Prostate gland (tissue), 2 donors: ENCODE measurements at places on chromosomes 3 and 15.

GRCh38 chr15:45026651-45027190 lies 3.7 kb downstream of the SORD start:
- DNase-seq: no peak

DNA sequence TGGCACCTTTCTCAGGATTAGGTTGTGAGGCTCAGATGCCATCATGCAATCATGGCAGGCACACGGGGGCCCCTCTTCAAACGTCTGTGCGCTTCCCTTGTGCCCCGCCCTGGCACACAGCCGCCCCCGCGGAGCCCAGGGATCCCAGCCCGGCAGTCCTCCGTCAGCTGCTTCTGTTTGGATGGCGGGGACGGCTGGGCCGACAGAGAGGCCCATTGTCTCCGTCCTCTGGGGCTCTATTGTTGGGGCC lies 849 bp upstream of the HDAC11 start:
- peak; percentile 21 for DNase-seq

DNA sequence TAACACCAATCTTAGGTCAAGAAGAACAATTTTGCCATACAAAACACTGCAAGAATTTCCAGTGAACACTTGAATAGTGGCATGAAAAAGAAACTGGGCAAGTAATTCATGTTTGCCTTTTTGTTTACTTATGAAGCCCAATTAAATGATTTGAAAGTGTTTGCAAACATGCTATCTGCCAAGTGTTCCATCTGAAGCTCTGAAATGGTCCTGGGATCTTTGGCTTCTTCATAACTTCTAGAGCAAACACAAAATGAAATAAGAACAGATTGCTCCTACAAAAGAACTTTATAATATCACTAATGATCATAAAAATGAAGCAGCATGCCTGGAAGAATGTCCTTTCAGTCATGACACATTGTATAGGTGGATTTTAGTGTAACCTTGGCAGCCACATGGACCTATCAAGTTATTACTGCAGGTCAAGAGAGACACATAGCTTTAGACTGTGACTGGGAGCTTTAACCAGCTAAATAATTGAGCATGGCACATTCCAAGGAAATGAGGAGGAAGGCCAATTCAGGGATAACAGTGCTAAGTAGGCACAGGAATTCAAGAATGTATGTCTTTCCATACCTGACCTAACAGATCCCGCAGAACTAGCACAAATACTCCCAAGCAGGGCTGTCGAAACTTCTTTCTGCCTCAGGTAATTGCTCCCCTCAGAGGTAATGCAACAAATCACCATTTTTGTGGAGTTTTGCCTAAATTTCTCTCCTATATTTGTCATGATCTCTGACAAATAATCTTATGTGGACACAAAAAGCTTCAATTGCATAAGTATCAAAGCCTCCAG lies 144.6 kb downstream of the DUT start:
- peak; percentile 42 for DNase-seq

DNA sequence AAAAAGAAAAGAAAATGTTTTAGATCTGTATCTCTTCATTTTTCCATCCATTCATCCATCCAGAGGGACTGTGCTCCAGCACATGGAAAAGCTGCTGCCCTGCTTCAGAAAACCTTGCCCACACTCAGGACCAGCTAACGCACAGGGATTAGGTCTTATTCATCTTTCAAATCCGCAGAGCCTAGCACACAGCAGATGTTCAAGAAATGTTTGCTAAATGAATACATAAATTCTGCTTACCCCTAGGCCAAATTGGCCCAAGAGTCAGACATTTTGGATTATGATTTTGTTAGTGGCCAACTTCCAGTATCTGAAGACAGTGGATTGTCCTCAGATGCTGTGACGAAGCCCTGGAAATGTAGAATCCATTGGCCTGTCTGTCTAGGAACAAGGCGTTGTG lies 71.4 kb downstream of the GHSR start:
- DNase-seq: no peak

DNA sequence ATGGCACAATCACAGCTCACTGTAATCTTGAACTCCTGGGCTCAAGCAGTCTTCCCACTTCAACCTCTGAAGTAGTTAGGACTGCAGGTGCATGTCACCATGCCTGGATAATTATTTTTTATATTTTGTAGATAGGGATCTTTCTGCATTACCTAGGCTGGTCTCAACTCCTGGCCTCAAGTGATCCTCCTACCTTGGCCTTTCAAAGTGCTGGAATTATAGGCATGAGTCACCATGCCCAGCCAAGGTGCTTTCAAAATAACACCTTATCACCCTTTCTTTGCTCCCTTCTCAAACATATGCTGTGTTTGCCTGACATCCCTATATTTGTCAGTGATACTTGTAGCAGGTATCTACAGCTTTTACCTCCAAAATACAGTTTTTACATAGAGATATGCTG lies 242.0 kb upstream of the ARRDC4 start:
- no peak for DNase-seq

DNA sequence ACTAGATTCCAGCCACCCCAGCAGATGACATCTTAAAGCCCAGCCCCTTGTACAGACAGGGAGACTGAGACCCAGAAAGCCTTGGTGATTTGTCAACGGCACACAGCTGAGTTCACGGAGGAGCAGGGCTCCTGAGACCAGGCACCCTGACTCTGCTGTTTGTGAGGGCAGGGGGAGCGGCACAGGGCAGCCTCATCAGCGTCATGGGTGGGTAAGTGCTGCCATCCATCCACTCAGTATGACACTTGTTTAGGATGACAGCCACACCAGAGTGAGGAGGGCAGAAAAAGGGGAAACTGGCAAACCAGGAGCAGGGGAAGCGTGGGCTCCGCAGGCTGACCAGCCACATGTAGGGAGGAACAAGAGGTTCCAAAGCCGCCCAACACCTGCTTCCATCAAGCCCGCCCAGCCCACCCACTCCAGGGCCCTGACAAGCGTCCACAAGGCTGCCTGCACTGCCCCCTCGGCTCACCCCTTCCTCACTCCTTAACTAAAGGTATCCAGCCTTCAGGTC lies 19.9 kb downstream of the RBPMS2 start:
- DNase-seq: no peak

- DNase-seq: no peak
Observed at GRCh38 chr3:52399593-52399992, 45.3 kb downstream of the SEMA3G start.

GRCh38 chr3:99960123-99960878 lies 142.6 kb downstream of the CMSS1 start:
- DNase-seq: no peak

DNA sequence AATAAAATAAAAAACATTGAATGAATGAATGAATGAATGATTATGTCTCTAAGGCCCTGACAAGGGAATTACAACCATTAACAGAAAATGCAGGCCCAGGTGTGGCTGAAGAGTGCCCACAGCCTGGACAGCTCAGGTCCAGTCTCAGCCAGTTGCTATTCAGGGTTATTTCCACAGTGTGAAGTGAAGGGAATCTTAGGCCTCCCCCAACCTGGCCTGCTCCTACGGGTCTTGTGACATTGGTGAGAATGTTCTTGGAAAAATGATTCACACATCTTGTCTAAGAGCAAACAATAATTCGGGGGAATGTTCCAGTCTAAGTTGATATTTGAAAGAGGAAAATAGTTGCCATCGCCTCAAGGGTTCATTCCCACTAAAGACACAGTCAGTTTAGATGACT lies 37.0 kb downstream of the MINDY4B start:
- DNase-seq: no peak

GRCh38 chr3:28841441-28841840 lies 439.4 kb upstream of the RBMS3 start:
- DNase-seq: no peak

DNA sequence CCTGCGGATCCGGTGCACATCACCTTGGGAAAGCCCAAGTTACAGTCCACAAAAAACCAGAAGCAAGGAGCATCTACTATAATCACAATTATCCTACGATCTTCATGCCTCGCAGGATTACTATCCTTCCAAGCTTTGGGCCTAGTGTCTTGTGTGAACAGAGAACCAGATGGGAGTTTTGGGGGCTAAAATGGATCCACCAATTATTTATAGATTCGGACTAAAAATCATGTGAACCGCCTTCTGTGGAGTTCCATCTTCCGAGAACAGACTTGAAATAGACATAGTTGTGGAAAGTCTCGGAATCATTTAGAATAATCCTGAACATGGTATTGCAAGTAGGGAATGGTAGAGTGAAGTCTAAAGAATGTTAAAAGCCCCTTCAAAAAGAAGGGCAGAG lies 70.1 kb downstream of the EIF4E3 start:
- no peak for DNase-seq

DNA sequence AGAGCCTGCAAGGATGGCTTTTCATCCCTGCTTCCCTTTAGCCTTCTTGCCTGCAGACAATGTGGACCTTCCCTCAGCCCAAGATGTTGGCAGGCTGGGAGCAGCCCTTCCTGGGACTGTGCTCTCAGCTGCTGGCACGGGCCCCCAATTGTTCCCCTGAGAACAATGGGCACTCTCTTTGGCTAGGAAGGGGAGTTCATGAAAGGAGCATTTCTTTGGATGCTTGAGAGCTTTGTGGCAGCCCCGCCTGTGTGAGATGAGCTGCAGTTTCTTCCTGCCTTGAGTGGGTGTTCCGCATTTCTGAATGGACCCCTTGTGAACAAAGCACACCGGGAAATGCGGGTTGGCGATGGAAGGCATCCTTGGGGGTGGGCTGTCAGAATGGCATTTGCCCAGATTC lies 35.0 kb upstream of the BSN start:
- DNase-seq: no peak

GRCh38 chr15:42157981-42158765 lies 1.7 kb upstream of the PLA2G4F start:
- no peak for DNase-seq

DNA sequence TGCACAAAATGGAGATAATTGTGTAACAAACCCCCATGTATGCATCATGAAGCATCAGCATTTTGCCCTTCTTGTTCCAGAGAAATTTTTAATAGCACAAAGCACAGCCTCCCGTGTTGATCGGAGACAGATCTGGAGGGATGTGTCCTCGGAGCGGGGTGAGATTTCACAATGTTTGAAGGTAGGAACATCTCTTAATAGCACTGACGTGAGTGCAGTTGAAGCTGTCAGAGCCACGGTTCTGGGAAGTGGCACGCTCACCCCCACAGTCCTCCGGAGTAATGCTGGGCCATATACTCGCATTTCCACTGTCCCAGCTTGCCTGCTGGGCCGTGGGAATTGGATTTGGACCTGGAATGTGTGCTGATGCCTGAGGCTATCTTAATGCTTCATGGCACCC lies 24.1 kb downstream of the ARPP21 start:
- DNase-seq: peak; percentile 16

DNA sequence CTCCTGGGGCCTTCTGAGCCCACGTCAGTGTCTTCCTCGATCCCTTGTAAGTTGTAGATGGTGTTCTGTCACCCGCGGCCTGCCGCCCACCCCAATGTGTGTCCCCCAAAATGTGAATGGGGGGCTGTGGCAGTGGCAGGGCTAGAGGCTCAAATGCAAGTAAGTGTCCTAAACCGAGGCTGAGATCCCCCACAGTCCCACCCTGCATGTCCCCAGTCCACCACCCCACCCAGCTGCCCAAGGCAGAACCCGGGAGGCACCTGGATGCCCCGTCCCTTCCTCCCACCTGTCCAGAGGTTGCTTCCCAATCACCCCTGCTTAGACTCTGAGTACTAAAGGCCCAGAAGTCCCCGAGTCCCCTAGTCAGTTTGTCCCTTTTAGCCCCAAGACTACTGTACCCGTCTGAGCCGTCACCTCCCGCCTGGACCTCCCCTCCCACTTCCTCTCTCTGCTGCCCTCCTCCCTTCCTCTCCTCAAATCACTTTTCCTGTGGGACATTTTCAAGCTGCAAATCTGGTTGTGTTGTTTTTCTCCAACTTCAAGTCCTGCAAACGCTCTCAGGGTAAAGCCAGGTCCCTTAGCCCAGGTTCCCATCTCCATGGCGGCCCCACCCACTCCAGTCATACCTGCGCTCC lies 11.8 kb upstream of the PLXND1 start:
- DNase-seq: no peak

GRCh38 chr3:2512881-2513280 lies 414.2 kb downstream of the CNTN4 start:
- DNase-seq: no peak

- DNase-seq: no peak
Observed at GRCh38 chr3:161251716-161252115, 30.6 kb downstream of the NMD3 start.

DNA sequence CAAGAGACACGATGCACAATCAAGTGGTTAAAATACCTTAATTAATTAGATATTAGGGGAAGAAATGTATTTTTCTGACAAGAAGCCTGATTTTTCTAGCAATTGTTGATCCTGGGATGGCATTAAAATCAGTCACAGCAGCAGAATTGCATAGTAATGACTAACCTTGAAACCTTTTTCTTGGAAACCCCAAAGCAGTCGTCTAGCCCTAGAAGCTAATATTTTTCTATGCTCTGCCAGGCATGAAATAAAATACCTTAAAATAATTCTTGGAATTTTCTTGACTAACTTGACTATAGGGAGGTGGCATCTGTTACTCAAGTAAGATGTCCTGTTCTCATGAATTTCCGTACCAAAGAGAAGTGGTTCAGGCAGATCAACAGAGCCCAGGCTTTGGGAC lies 204.1 kb downstream of the THRB start:
- DNase-seq: no peak

DNA sequence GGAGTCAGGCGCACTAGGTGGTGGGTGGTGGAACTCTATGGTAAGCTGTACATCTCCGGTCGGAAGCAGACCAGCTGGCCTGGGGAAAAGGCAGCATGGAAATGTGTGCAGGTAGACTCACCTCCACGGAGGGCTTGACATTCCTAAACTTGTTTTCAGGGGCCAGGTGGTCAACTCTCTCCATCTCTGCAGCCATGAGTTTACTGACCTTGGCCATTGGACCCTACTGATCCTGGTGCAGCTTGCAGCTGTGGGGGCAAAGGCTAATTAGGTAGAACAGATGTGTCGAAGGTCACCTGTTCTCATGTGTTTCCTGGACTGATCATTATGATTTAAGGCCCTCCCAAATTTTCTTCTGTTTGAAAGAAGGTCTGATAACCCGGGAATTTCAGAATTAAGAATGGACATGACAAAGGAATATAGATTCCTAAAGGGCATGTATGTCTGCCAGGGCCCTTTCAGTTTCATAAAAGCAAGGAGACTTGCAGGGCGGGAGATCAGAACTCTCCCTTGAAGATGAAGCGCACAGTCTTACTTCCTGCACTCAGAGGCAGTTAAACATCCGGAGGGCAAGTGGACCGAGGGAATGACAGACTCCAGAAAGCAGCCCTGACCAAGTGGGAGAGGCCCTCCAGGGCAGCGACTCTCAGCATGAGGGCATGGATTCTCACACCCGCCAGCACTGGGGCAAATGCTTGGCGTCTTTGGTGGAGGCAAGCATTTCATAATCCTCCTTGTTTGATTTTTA lies 56.1 kb upstream of the CMTM7 start:
- no peak for DNase-seq

- no peak for DNase-seq
Observed at GRCh38 chr3:196339493-196340254, 1.5 kb upstream of the TM4SF19 start.
